Activated T-helper 17 cell treated with anti-CD3 and anti-CD28 coated beads, Interleukin-2, amount 50 U/mL, for 72 hours (primary cell): ENCODE measurements at places on chromosomes 1 and 21. TPM values are rescaled to one million over a fixed set of nuclear protein-coding genes. Genes with fewer than 3 reads are reported as not detected.

Gene RGS13
- total RNA-seq, result 0.19 TPM

Gene ZNF436
- total RNA-seq, result 10.7 TPM

Gene SYNC
- total RNA-seq, result not detected

Gene CLCA1
- not detected for total RNA-seq

Gene LCE1C
- total RNA-seq, result not detected

Gene PKP1
- total RNA-seq, result not detected

Gene OR2T29
- not detected for total RNA-seq

Gene SMPDL3B
- total RNA-seq, result 0.28 TPM

Gene FMN2
- total RNA-seq, result not detected

Gene SGIP1
- not detected for total RNA-seq

Gene TMEM269
- total RNA-seq, result 0.15 TPM

Gene RBBP4
- total RNA-seq, result 237 TPM

Gene AMY1C
- not detected for total RNA-seq

Gene OLIG2
- not detected for total RNA-seq

Gene IL10
- 3.2 TPM for total RNA-seq

Gene RNF186
- not detected for total RNA-seq

Gene ZNF697
- total RNA-seq, result 0.06 TPM

Gene ERICH3
- not detected for total RNA-seq

Gene ATP1A2
- not detected for total RNA-seq

Gene PDE9A
- 0.95 TPM for total RNA-seq

Gene CELA2A
- not detected for total RNA-seq

Gene C1orf226
- total RNA-seq, result not detected

Gene SLC44A5
- total RNA-seq, result not detected

Gene SLC6A17
- not detected for total RNA-seq

Gene APCS
- total RNA-seq, result not detected

Gene MASP2
- total RNA-seq, result 0.43 TPM

Gene AVPR1B
- not detected for total RNA-seq

Gene FCER1G
- total RNA-seq, result 2.2 TPM

Gene ALDH9A1
- 35.4 TPM for total RNA-seq

Gene SH2D5
- 0.06 TPM for total RNA-seq

Gene PLPP3
- not detected for total RNA-seq

Gene ZBTB8B
- not detected for total RNA-seq
